ENCODE measurements at places on chromosomes 5 and 9. TPM values are rescaled to one million over a fixed set of nuclear protein-coding genes. Genes with fewer than 3 reads are reported as not detected.

- DNase-seq, result no peak
Observed at GRCh38 chr5:78649211-78649695, 681 bp upstream of the LHFPL2 start.

The FOXD4L6 gene
- not detected for total RNA-seq

GRCh38 chr5:149993471-149993870 lies 7.0 kb downstream of the TIGD6 start:
- DNase-seq, result no peak

The THBS4 gene
- total RNA-seq, result 0.79 TPM

- no peak for DNase-seq
Observed at GRCh38 chr5:60207040-60207439, 313.5 kb upstream of the PDE4D start.

The SPAG8 gene
- total RNA-seq, result 1.5 TPM

DNA sequence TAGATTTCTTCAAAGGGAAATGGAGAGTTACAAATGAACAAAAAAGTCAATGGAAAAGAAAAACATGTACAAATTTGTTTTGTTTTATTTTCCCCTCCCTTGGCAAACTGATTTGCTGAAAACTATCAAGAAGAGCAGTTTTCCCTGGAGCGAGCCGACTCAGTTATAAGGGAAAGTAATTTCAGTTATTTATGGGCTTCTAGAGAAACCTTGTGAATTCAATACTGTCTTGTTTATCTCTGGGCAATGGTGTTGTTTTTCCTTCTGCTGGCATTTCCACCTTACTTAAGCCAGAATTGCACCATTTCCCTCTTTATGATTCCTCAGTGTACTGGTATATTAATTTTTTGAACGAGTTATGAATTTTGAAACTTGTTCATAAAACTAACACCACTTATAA lies 1163.6 kb downstream of the CDH12 start:
- no peak for DNase-seq

DNA sequence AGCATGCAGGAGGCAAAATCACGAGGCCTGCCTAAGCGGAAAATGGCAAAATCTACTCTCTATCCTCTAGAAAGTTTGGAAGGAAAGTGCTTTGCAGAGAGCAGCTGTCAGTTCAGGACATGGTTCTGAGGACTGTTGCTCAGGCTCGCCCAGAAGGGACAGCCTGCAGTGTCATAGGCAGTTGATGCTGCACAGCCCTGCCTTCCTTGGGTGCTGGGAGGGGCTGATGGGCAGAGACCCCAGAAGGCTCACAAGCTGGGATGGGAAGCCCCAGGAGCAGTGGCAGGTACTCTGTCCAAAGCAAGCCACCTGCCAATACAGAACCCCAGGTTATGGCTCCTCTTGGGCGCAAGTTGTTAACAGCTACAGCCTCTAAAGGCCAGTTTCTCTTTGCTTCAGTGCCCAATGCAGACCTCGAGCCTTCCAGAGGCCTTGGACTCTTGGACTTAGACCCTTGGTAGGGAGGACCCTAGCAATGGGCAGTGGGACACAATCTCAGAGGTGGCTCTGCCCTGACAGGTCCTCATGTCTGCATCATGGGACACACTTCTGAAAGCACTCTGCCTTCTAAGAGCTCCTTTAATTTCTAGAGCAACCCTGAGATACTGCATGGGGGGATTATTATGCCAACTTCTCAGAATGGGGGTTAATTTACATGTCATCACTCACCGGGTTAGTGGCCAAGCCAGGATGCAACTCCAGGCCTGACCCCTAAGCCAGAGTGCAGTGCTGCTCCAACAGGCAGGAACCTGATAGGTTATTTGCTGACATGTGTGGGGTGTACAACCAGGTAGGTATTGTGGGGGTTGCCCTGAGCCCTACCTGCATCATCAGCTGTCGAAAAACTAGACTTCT lies 57.1 kb downstream of the MACROH2A1 start:
- DNase-seq, result peak; percentile 17

DNA sequence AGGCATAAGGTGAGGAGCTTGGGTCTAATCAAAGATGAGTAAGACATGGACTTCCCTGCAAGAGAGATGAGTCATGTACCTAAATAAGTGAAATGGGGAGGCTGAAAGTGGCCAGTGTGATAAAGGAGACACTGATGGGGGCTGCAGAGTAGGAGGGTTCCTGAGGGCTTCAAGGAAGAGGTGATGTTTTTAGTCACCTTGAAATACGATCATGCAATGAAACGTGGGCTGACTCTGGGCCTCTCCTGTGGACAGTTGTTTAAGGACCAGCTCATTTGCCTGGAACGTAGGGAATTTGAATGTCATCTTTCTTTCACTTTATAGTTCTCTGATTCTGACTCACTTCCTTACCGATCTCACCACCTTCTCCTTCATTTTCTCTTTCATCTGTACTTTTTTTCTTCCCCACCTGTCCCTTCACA lies 49.6 kb upstream of the CPLX2 start:
- DNase-seq, result no peak

- no peak for DNase-seq
Observed at GRCh38 chr5:154601014-154601413, 123.0 kb upstream of the HAND1 start.

GRCh38 chr9:6418764-6419163 lies 5.8 kb downstream of the UHRF2 start:
- no peak for DNase-seq

DNA sequence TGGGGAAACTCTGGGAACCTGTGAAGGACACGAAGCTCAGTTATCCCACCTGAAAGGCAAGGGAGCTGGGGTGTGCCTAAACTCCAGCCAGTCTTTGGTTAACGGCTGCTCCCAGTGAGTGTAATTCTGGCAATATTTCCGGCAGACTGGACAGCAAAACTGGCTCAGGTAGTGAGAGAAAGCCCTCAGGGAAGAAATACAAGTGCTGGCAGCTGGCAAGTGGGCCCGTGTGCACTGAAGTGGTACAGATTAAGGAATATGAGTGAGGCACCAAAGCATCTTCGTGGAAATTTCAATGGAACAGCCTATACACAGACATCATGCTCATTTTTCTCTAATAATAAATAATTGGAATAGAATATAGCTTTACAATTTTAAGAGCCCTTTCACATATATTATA lies 56.2 kb downstream of the ABHD17B start:
- DNase-seq, result no peak

DNA sequence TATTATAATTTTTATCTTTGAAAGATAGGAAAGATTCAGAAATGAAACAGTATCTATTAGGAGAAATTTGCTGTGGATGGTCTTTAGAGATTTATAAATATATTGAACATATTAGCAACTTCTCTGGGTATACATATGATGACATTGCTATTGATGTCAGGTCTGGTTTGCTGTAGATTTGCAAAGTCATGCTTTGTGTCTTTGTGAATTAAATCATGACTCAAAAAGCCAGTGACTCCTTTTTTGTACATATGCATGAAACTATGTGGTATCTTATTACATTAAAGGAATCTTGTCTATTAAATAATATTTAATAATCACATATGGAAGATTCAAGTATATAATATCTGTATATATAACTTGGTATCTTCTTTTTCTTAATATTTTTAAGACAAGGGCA lies 141.9 kb downstream of the ST8SIA4 start:
- no peak for DNase-seq

GRCh38 chr9:89168901-89169813 lies 9.5 kb downstream of the SHC3 start:
- no peak for DNase-seq

The IFNA6 gene
- total RNA-seq, result not detected

Measured in left colon (tissue), 2 donors.